ENCODE measurements at places on chromosomes 3 and 15.

DNA sequence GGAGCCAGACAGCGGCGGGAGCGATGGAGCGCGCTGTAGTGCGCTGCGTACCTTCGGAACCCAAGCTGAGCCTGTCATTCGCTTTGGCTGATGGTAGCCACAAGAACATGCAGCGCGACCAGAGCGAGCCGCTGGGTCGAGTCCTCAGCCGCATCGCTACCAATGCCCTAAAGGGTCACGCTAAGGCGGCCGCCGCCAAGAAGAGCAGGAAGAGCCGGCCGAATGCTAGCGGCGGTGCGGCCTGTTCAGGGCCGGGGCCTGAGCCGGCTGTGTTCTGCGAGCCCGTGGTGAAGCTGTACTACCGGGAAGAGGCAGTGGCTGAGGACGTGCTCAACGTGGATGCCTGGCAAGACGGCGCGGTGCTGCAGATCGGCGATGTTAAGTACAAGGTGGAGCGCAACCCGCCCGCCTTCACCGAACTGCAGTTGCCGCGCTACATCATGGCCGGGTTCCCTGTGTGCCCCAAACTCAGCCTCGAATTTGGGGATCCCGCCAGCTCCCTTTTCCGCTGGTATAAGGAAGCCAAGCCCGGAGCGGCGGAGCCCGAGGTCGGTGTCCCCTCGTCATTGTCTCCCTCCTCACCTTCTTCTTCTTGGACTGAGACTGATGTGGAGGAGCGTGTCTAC, 498 bp downstream of the PDE12 start:
- no peak for DNase-seq

DNA sequence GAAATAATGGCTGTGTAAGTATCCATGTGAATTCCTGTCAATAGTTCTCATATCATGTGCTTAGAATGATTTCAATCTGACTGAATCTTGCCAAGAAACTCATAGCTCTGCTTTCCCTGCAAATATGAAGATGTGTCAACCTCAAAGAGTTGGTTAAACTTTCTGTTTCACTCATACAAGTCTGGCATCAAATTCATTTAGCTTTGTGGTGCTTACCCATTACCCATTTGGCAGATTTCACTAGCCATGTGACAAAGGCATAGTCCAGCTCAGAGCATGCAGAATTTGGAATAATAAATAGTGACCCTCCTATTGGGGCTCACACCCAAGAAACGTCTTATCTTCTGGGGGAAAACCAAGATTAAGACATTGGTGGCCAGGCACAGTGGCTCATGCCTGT, 256.6 kb upstream of the TPRG1 start:
- DNase-seq: peak; percentile 42

DNA sequence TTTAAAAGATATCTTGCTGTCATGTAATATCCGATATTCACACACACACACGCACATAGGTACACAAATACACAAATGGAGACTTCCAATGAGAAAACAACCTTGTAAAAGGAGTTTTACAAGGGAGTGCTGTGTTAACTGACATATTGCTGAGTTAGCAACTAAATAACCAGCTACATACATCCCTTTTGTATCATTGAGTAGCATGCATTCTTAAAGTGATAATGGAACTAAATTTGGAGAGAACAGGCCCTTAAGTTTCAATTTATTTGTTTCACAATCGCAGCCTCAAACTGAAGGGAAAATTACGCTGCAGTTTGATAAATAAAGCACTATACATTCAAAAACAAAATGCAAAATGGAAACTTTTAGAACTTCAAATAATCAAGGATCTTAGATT, 1046.0 kb upstream of the NR2F2 start:
- DNase-seq: no peak

DNA sequence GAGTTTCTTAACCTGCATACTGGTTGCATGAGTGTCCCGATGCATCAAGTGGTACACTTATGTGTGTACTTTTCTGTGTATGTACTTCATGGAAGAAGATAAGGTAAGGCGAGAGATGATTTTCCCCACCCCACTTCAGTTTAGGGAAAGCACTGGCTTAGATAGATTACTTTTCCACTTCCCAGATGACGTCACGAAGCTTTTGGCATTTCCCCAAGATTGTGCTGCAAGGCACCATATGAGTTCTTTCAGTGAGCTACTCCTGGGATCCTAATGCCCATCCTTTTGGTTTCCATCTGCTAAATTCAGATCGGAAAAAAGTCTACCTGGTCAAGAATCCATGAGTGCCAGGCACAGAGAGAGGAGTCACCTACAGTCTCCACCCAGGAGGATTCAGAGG, 4.5 kb downstream of the IL17RB start:
- no peak for DNase-seq

DNA sequence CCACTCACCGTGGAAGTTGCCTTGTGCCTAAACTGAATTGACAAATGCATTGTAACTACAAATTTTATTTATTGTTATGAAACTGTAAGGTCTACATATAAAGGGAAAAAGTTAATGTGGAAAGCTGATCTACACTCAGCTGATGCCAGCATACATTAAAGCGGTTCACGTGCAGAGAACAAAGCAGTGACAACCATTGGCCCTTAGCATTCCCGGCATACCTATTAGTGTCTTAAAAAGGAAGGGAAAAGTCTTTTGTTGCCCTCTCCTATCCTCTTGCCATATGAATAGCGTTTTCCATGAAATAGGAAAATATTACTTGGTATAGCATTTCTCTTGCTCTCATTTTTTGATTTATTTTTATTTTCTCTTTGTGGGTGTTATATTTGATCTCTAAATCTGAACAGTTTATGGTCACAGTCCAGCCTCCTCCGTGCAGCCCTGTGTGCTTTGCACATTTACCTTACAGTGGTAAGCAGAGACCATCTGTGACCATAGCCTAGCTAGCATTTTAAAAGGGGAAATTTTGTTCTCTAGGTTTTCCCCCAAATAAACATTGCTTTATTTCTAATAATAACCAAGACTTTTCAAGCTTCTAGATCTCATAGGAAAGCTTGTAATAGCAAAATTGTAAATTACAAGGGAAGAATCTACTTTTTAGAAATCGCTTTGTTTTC, 89.7 kb upstream of the CGNL1 start:
- no peak for DNase-seq

- DNase-seq: no peak
Observed at GRCh38 chr3:85142626-85143025, 183.8 kb downstream of the CADM2 start.

DNA sequence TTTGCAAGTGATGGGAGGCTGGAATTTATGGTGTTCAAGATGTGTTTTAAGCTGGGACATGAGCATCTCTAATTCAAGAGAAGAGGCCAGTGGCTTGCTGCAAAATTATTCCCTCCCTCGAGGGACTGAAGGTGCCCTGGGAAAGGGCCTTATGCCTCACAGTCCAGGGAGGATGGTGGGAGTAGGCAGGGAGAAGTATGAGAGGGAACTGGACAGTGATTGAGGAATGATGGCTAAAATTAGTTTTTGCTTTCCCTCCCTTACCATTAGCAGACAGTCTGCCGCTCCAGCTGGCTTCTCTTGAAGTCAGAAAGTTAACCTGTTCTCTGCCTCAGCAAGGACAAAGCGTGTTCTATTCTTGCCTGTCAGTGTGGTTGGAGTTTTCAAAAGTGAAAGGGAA, 139.8 kb upstream of the SEMA6D start:
- no peak for DNase-seq
